T-helper 17 cell (primary cell): ENCODE measurements at places on chromosomes 12 and 14.

- DNase-seq, result peak; percentile 46
These were observed 17.4 kb upstream of the LYZ start for GRCh38 chr12:69330475-69331473.

- DNase-seq, result no peak
These were observed 19.1 kb downstream of the CAMKK2 start for GRCh38 chr12:121277374-121277759.

- DNase-seq, result no peak
These were observed 17.5 kb upstream of the GXYLT1 start for GRCh38 chr12:42162193-42162592.

DNA sequence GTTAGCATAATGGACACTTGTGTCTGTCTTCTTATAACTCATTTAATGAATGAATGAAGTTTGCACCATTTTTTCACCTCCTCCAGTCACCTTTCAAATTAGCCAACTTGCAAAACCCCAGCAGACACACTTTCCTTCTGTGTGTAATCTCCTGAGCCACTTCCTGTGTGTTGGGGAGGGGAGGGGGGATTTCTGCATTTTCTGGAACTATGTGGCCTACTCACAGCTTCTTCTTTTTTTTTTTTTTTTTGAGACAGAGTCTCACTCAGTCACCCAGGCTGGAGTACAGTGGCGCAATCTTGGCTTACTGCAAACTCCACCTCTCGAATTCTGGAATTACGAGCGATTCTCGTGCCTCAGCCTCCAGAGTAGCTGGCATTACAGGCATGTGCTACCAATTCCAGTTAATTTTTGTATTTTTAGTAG is 4.1 kb upstream of the SERPINA1 start:
- no peak for DNase-seq

GRCh38 chr12:79959484-79959883 is 24.6 kb upstream of the PPP1R12A start:
- DNase-seq, result no peak

- no peak for DNase-seq
These were observed 49.7 kb downstream of the LRIG3 start for GRCh38 chr12:58870595-58870994.

GRCh38 chr14:95065411-95065810 is 91.9 kb downstream of the DICER1 start:
- DNase-seq, result no peak

DNA sequence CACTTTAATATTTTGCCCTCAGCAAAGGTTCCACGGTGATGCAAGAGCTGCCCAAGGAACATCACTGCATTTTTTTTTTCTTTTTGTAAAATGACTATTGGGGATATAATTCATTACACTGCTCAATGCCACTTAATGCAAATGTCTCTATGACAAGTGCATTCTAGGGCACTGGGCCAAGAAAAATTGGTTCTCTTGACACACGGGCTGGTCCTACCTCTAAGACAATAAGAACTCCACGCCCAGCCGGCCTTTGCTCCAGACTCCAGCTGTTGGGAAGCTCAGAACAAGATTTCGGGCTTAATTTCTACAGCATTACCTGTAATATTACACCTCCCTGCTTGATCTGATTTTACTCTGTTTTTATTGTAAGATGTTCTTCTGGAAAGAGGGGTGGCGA is 48.8 kb upstream of the VRK1 start:
- no peak for DNase-seq

- DNase-seq, result no peak
These were observed 11.2 kb downstream of the SPRING1 start for GRCh38 chr12:116726694-116727093.

DNA sequence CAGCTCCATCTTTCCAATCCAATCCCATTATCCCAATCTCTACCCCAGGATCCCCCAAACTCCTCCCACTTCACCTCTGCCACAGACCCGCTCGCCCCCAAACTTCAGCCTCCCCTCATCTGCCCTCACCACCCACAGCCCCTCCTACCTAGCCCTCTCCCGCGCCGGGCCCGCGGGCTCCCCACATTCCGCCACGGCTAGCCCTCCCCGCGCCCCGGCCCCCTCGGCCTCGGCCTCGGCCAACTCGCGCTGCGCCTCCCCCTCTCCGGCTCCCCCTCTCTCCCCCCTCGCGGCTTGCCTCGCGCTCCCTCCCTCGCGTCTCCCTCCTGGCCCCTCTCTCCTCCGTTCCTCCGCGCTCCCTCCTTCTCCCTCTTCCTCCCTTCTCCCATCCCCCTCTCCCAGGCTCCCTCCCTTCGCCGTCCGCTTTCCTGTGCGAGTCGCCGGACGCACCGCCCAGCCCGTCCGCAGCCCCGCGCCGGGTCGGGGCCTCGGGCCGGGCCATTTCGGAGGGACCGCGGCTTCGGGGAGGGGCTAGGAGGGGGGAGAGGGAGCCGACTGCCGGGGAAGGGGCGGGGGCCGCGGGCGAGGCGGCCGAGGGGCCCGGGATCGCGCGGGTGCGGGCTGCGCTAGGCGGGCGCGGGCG is at the start of gene ATN1:
Gene ATN1 (plus strand): TSS at position 581 of the 643 bp plus-strand sequence. CDS start 6,043 bp downstream, outside the sequence.
- DNase-seq, result no peak

GRCh38 chr14:99781091-99781490 is 12.1 kb upstream of the EML1 start:
- no peak for DNase-seq

GRCh38 chr14:58151133-58152013 is 640 bp downstream of the ARMH4 start:
- no peak for DNase-seq

- no peak for DNase-seq
These were observed 5.1 kb upstream of the TNFAIP2 start for GRCh38 chr14:103118018-103118662.

- DNase-seq, result no peak
These were observed 51.2 kb downstream of the ACSS3 start for GRCh38 chr12:81128930-81129554.

DNA sequence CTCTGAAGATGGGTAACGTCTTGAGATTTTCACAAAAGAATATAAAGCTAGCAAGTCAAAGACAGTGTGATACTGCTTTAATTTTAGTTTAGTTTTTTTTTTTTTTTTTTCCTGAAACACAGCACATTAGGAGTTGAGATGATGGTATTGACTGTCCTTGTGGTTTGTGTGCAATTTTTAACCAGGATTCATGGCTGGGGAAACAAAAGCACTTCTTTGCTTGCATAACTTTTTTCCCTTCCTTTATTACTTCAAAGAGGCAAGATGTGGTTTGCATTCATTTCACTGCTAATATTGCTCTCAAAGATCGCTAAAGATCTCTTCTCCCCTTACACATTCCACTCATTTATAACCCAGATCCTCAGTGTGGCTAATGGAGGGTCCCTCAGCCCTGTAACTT is 157.1 kb upstream of the PZP start:
- DNase-seq, result no peak

- DNase-seq, result no peak
These were observed 88.0 kb downstream of the OSBPL8 start for GRCh38 chr12:76471579-76471978.

DNA sequence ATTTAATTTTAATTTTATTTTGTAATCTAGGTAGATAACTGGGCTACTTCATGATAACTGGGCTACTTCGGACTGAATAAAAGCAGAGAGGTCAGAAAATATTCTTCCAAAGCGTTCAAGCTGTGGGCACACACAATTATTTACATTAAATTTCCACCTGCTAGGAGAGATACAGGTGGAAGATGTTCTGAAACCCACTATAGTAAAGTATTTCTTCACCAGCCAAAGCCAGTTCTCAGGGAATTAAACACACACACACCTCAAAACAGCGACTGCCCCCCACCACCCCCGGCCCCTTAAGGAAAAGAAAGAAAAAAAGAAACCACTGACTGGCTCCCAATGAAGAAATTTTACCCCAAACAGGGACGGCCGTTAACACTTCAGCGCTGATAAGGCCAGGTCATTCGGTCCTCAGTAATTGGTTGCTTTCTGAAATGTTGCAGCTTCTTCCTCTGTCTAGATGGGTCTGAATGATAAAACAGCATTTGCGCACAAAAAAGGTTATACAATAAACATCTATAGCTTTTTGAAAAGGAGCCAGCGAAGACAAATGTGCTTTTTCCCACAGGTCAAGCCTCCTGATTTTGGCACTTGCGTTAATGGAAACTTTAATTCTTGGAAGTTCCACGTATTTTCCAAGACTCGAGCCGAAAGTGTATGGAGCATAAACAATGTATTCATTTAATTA is 771 bp upstream of the KCNJ8 start:
- no peak for DNase-seq

- DNase-seq, result no peak
These were observed 96.4 kb downstream of the LRRC74A start for GRCh38 chr14:76922584-76922983.

- no peak for DNase-seq
These were observed 13.6 kb upstream of the PAX9 start for GRCh38 chr14:36647824-36648753.

- DNase-seq, result peak; percentile 16
These were observed 885 bp upstream of the PALS1 start for GRCh38 chr14:67240168-67240932.

DNA sequence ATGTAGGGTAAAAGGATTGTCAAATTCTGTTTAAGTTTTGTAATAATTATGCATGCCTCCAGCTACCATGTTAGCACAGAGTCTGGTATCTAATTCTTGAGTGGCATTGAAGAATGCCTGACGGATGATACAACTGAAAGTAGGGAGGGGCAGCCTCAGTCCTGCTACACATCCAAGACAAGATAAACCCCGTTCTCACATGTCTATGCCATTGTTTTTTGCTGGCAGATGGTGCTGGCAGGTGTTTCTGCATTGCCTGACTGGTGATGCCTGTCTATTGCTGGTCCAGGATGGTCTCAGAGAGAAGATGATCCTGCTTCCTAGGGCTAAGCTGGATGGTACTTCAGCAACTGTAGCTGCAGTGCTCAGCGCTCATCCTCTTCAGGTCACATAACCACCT is 245.8 kb upstream of the NAV3 start:
- DNase-seq, result no peak

- DNase-seq, result no peak
These were observed 92.3 kb downstream of the FOXN3 start for GRCh38 chr14:89324501-89325298.

- no peak for DNase-seq
These were observed 23.0 kb downstream of the DIO3 start for GRCh38 chr14:101584055-101584859.

DNA sequence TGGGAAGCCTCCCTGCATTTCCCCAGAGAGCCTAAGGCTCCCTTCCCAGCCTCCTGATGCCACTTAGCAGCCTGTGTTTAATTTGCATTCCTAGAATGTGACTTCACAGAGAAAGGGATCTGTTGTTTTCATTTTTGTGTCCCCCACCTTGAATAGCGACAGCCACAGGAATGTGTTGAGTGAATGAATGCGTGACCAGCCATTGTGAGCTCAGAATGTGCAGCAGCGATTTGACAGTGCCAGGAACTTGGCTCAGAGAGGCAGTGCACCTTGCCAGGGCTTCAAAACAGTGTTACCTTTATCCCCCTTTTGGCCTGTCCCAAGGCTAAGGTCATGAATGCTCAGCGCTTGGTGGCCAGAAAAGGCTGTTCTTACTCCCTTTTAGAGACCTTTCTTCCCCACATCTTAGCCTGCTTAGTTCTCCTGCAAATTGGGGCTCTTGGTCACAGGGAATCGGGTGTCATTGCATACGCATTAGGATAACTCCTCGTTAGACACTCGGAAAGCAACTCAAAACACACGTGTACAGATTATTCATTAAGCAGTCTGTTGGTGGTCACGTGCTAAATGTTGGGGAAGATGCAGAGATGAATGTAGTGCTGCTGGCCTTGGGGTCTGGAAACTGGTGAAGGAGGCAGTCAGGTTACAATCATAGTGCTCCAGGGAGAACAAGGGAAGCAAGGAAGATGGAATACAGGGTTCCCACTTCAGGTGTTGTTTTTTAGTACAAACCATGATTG is 9.8 kb downstream of the NTF3 start:
- DNase-seq, result no peak

DNA sequence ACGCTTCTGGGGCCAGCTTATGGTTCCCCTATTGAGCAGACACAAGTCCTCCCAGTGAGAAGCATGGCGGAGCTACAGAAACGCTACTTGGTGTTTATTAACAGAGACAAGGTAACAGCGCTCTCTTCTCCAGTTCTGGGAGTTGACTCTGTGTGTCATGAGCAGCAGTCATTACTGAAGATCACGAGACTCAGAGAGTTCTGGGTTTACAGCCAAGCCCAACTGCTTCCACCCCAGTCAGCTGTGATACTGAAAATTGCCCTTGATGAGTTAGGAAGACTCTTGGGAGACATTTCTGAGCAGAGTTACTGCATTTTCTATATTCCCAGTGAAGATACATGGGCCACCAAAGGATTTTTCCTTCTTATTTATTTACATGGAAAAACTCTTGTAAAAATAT is 48.6 kb downstream of the CFAP251 start:
- no peak for DNase-seq
